Activated CD4-positive, alpha-beta T cell treated with anti-CD3 and anti-CD28 coated beads, Interleukin-2, amount 10 ng/mL, durations not matched to agents 24 days and 14 days (primary cell): ENCODE measurements at places on chromosomes 7 and 10. TPM values are rescaled to one million over a fixed set of nuclear protein-coding genes. Genes with fewer than 3 reads are reported as not detected.
A peak's percentile ranks its signal among the peaks of the same experiment; 100 is the strongest.

The AKR1C8 gene
- not detected in 2 replicates for total RNA-seq

The PLXDC2 gene
- total RNA-seq, result not detected in 2 replicates

The STK31 gene
- total RNA-seq, result 0.17 TPM in 1 of 2 replicates, not detected in the other

The KLF14 gene
- total RNA-seq, result not detected in 2 replicates

The ABCC2 gene
- 0.73 and 1.3 TPM in 2 replicates for total RNA-seq

The SPDYE2B gene
- not detected in 2 replicates for total RNA-seq

GRCh38 chr7:121077165-121077630, 88.7 kb downstream of the CPED1 start:
- no peak for DNase-seq
- no peak overlapping the region for H3K4me3 ChIP-seq
- no peaks in the 10 kb centered on the region for H3K36me3 ChIP-seq
- no peaks in the 10 kb centered on the region for H3K4me1 ChIP-seq

- H3K36me3 ChIP-seq, result no peaks in the 10 kb centered on the region
- H3K27ac ChIP-seq, result no peak overlapping the region
- H3K4me3 ChIP-seq, result no peak overlapping the region
- H3K27me3 ChIP-seq, result peaks cover 32% of the 10 kb centered on the region
- peaks cover 2% of the 10 kb centered on the region for H3K4me1 ChIP-seq
These were observed 922 bp downstream of the CXCL12 start for GRCh38 chr10:44383749-44384600.

- no peaks in the 10 kb centered on the region for H3K4me1 ChIP-seq
- no peak overlapping the region for H3K4me3 ChIP-seq
- no peaks in the 10 kb centered on the region for H3K36me3 ChIP-seq
These were observed 599.3 kb upstream of the MKI67 start for GRCh38 chr10:128725531-128725930.

DNA sequence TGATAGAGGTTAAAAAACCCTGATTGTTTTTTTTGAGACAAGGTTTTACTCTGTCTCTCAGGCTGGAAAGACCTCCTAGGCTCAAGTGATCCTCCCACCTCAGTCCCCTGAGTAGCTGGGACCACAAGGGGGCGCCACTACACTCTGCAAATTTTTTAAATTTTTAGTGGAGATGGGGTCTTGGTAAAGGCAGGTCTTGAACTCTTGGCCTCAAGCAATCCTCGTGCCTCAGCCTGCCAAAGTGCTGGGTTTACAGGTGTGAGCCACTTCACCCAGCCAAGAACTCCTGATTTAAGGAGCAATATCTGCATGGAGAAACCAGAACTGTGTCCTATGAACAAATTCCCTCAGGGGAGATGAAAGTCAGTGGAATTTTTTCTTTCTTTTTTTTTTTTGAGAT, 7.3 kb upstream of the KLHDC10 start:
- no peaks in the 10 kb centered on the region for H3K27me3 ChIP-seq
- peak; percentile 90 for DNase-seq
- H3K4me3 ChIP-seq, result no peak overlapping the region
- no peak overlapping the region for H3K27ac ChIP-seq

- H3K36me3 ChIP-seq, result no peaks in the 10 kb centered on the region
- H3K4me3 ChIP-seq, result no peak overlapping the region
- H3K27ac ChIP-seq, result no peak overlapping the region
- no peak for DNase-seq
These were observed 274.1 kb downstream of the PRPF18 start for GRCh38 chr10:13860886-13861285.

GRCh38 chr7:44072364-44073231, 7.2 kb upstream of the PGAM2 start:
- peak; percentile 76 for DNase-seq
- peaks cover 33% of the 10 kb centered on the region for H3K36me3 ChIP-seq
- H3K4me1 ChIP-seq, result peaks cover 1% of the 10 kb centered on the region
- no peaks in the 10 kb centered on the region for H3K27me3 ChIP-seq
- no peak overlapping the region for H3K27ac ChIP-seq
